Tibial nerve (tissue), 4 donors: ENCODE measurements at places on chromosomes 1 and 21.

- no peak for DNase-seq
Measured at GRCh38 chr1:66476774-66477173, 57.2 kb upstream of the SGIP1 start.

DNA sequence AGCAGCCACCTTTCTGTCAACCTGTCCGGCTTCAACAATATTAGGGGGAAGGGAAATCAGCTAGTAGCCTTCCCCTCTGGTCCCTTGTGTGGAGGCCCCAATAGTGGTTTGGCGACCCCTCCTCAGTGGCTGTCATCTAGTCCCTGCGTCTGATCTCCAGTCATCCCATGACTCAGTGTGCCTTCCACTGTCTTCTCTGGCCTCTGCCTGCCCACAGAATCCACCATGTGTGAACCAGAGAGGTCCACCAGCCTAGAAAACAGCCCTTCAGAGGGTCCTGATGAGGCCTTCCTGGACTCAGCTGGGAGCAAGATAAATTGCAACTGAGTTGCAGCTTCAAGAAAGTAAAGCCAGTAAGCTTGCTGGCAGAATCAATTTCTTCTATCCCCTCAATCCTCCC is 3.8 kb upstream of the ATXN7L2 start:
- DNase-seq: no peak

DNA sequence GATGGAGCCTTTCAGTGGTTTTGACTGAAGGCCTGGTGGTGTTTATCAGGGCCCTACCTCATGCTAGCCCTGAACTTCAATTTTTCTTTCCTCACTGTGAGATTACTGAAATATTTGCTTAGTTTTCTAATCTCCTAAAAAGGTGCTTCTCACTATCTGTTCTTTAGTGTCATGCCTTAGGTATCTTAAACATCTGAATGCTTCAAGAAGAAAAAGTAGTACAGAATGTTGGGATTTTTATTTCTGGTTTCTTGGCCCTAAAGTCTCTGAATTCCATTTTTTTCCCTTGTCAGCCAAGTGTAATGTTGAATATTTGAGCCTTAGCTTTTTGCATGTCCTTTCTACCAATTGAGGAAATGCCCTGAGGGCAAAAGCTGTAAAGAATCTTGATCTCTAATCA is 47.9 kb upstream of the PRKACB start:
- DNase-seq: no peak

DNA sequence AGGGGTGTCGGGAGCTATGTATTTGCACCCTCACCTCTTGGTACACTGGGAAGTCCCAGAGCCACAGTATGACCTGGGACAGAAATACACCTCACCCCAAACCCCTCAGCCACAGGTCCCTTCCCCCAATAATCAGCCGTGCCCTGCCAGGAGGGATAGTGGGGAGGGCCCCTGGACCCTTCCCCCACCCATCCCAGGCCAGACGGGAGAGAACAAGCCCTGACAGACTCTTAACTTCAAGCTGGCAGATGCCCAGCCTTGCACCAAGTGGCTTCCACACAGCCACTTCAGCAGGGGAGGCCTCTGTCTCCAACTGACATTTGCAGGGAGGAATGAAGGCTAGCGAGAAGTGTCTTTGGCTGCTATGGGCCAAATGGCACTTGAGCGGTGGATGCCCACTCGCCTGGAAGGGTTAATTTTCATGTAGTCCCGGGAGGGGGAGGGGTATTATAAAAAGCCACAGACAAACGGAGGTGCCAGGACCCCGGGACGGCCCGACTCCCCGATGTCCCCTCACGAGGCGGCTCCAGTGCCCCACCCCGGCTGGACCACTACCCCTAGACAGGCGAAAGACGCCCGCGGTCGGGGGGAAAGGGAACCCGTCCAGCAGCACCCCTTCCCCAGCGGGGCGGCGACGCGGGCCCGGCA is 495 bp downstream of the SYNC start:
- DNase-seq: no peak

DNA sequence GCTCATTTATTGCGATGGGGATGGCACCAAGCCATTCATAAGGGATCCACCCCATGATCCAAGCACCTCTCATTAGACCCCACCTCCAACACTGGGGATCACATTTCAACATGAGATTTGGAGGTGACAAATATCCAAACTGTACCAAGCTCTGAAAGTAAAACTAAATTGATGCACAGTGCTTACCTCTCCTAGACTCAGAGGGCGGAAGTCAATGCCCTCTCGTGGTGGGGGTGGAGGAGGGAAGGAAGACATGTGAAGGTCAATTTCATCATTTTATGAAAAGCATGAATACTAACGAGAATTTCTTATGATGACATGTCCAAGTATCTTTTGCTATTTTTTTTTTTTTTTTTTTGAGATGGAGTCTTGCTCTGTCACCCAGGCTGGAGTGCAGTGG is 120.0 kb downstream of the PGBD5 start:
- no peak for DNase-seq

GRCh38 chr21:23811805-23812204 is 1795.5 kb downstream of the MRPL39 start:
- no peak for DNase-seq

- DNase-seq: peak; percentile 12
Measured at GRCh38 chr1:17742583-17742982, 12.6 kb upstream of the ACTL8 start.

DNA sequence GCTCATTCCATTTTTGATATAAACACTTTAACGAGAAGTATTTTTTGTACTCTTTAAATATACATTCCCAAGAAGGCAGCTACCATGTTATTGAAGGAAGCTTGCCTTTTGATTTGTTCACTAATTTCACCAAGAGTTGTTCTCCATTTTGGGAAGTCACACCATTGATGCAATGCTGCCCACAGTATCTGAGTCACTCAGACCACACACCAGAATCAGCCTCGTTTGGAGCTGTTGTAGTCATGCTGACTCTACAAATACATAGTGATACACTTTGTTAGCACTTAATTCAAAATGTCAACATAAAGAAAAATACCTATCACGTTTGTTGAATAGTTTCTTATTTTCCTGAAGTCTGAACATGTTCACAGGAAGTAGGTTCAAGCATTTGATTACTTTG is 78.7 kb downstream of the PAPPA2 start:
- no peak for DNase-seq

DNA sequence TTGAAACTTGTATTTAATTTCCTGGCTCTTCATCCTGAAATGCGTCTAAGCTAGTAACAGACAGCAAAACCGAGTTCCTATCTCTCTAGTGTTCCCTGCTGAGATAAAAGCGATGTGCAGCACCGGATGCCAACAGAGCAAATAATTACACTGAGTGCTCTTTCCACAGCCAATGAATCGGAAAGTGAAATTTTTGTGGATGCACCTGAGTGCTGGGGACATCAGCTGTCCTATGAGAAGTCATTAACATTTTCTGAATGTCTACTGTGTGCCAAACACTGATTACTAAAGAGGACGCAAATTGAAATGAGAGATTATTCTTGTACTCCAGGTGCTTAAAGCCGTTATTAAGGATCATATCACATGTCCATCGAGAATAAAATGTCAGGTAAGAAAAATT is 278.0 kb downstream of the RGS7 start:
- DNase-seq: no peak

GRCh38 chr21:38142224-38142623 is 114.6 kb upstream of the KCNJ15 start:
- DNase-seq: no peak

- DNase-seq: no peak
Measured at GRCh38 chr1:39625009-39625408, 14.4 kb downstream of the HEYL start.

DNA sequence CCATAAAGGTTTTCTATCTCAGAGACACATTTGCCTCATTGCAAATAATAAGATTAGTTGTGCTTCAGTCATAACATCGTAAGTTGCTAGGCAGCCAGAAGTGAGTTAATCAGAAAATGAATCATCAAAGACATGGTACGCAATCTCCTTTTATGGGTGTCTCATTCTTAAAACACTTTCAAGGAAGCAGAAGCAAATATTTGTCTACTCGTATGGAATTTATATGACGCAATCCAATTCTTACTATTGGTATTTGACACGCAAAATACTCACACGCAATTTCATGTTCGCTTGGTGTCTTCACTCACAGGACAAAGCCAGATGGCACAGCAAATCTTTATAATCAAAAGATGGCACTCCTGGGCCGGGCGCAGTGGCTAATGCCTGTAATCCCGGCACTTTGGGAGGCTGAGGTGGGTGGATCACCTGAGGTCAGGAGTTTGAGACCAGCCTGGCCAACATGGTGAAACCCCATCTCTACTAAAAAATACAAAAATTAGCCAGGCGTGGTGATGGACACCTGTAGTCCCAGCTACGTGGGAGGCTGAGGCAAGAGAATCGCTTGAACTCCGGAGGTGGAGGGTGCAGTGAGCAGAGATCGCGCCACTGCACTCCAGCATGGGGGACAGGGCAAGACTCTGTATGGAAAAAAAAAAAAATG is 56.4 kb downstream of the HLCS start:
- DNase-seq: no peak

DNA sequence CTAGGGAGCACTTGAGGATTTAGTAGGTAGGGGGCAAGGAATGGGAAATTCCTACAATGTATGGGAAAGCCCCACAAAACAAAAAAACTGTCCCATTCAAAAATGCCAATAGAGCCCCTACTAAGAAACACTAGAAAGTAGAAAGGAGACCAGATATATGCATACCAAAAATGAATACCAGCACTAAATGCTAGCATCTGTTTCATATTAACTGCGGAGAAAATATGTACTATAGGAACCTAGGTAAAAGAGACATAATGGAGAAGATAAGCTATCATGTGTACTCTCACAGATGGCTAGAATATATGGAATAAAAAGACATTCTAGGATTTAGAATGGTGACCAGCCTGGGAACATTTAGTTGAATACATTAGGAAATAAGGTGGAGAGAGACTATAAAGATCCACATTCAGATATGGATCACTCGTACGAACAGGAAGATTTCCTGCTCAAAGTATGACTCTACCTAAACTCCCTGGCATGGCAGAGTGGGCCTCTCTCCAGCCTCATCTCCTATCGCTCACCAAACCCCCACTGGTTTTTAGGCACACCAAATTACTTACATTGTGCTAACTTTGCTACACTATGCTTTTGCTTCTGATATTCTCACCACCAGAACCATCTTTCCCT is 18.3 kb downstream of the ZNHIT6 start:
- DNase-seq: no peak

GRCh38 chr1:66464802-66465201 is 69.2 kb upstream of the SGIP1 start:
- DNase-seq: no peak
